Fibroblast of the conjunctiva (primary cell): ENCODE measurements at places on chromosomes 2 and 18.

GRCh38 chr18:23487738-23488570 lies 15.4 kb upstream of the RMC1 start:
- DNase-seq: no peak

DNA sequence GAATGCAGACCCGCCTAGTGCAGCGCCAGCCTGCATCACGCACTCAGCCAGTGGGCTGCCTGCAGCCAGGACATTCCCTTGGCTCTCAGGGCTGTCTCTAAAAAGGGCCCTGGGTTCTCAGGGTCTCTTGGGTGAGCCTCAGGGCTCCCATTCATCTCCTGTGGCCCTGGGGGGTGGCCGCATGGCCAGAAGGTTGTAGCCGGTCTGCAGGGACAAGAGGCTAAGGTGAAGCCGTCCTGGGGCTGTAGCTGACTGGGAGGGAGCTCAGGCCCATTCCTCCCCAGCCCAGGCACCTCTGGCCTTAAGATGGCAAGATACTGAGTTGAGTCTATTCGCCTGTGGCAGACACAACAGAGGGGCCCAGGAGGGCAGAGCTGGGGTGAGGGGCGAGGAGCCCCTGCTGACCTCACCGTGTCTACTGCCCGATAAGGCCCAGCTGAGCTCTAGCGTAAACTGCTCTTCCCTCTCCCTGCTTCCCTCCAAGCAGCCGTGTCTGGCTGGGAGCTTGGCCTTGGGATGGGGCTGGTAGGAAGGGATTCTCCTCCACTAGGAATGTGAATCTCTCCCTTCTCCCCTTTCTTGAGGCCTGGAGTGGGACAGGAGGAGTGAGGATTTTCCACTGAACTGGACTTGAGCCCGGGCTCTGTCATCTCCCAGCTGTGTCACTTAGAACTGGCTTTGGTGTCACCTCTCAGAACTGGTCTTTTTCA lies 37.9 kb downstream of the INHBB start:
- no peak for DNase-seq

DNA sequence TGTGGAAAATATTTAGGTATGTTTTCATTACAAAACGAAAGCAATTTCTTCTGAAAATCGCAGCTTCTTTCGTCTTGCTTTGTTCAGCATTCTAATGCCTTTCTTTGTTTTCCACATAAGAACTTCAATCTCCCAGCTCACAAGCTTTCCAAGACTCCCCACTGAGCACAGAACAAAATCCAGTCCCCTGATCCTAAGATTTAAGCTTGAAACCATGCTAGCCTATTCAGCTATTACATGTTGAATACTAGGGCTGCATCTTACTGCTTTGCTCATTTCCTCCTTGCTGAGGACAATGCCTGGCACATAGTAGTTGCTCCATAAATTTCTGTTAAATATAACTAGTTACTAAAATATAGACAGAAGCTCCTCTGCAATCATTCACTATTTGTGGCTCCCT lies 160.6 kb downstream of the GALNT3 start:
- no peak for DNase-seq

- no peak for DNase-seq
Measured at GRCh38 chr2:101776172-101777043, 78.9 kb downstream of the MAP4K4 start.

DNA sequence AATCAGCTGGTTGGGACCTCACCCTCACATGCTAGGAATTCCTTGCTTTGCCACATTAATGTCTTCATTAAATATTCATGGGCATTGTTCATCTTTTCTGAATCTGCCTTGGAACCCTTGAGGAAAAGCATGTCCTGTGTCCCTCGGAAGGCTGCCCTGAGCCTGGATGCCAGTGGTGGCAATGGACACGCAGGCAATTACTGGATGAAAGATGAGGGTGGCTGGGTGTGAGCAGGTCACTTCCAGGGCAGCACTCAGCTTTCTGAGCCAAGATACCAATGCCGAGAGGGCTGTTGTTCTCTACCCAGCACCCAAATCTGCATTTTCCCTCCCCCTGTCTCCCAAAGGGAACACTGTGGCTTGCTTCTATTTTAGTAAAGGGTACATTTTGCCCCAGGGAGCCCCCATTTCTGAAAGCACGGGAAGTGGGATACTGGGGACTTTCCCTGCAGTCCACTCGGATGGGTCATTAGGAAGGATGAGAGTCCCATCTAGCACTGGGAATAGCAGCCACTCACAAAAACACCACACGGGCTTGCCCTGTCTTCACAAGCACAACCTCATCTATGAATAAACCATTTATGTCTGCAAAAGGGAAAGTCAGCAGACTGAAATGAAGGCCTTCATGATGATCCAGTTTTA lies 234.8 kb downstream of the SOX11 start:
- no peak for DNase-seq

GRCh38 chr2:161415987-161416707 lies at the start of gene TBR1:
Gene TBR1 (plus strand): TSS chr2:161416297. CDS start chr2:161416411, 114 bp downstream.
- no peak for DNase-seq

DNA sequence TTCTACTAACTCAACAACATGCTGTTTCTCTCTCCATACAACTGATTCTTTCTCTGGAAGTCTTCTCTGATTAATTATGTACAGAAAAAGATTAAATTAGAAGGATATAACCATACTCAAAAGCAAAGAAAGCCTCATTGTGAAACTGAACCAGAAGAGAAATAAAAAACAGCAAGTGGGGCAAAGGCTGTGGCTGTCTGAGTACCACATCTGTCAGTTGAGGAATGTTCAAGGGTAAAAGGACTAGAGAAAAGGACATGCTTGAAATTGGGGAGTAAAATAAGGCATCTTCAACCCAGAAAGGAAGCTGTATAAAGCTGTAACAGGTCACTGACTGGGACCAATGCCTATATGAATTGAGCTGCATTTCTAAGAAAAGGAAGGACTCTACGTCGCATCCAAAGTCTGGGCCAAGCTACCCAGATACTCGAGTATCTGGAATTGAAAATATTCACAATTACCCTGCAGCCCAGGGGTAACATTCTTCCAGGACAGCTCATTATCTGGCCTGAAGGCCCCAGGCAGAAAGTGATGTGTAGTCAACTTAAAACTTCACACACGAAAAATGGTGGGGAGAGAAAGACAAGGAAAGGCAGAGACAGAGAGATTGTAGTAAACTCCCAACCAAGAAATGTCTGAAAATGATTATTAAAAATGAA lies 356.0 kb upstream of the GALNT5 start:
- peak; percentile 8 for DNase-seq

- no peak for DNase-seq
Measured at GRCh38 chr2:9081750-9082149, 78.3 kb upstream of the MBOAT2 start.

DNA sequence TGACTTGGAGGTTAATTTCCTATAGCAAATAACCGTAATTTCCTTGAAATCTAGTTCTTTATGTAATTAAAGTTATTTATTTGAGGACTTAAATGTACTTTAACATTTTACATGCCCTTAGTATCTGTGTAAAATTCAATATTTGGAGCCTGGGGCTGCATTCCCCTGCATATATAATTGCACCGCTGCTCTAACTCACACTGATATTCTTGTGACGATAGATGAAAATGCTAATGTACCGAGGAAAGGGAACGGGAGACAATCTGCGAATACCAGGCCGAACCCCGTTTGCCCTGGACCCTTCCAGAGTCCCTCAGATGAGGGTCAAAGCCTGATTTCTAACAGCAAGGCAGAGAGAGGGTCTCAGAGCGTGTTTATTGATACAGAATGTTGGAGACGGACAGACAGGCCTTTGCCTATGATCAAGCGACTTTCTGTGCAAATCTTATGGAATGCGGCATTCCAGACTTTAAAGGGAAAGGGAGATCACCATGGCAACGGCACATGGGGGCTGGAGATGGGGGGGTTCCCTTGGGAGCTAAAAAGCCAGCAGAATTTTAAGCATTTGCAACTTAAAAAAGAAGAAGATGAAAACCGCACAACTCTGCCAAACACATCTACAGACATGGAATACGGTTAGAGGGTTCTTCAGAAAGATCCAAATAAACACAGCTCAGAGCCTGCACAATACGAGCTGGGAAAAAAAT lies 57.6 kb upstream of the TWIST2 start:
- DNase-seq: peak; percentile 26

GRCh38 chr18:34158881-34159690 lies 65.6 kb downstream of the NOL4 start:
- DNase-seq: no peak

- DNase-seq: peak; percentile 16
Measured at GRCh38 chr2:102442967-102443828, 20.2 kb downstream of the IL18RAP start.

GRCh38 chr2:171320208-171320621 lies 113.6 kb downstream of the METTL8 start:
- no peak for DNase-seq

- no peak for DNase-seq
Measured at GRCh38 chr2:69936906-69937305, 22.0 kb downstream of the MXD1 start.

- no peak for DNase-seq
Measured at GRCh38 chr18:27825689-27826088, 351.2 kb downstream of the CDH2 start.

DNA sequence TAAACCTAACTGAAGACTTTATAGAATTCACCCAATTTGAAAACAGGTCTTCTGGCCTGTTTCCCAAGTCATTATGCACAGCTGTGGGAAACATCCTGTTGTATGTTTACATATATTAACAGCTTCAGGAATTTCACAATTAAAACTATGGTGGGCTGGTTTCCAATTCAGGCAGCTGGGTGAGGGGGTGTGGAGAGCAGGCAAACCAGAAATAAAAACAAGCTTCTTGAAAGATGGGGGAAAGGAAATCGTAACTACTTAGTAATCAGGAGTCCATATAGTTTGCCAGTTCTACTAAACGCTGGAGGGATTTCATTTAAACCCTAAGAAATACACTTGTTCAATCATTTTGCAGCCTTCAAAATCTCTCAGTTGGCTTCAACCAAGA lies 22.8 kb downstream of the ATP8B1 start:
- no peak for DNase-seq

DNA sequence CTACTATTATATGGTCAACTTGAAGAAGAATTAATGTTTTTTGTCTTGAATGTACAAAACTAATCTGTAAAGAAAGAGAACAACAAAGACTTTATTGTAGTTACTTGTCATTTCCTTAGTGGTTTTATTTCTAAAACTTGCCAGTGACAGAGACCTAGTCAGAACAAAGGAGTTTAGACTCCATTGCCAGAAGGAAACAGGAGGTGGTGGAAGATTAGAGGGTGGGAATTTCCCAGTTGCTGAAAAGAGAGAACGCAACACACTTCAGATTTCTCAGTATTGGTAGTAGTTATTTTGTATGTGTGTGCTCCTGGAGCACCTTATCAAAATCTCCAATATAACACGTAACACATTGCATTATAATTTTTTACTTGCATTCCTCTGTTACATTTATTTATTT lies 81.4 kb downstream of the CDCA7 start:
- DNase-seq: no peak

- no peak for DNase-seq
Measured at GRCh38 chr2:173793709-173794565, 171.2 kb downstream of the SP3 start.

- DNase-seq: no peak
Measured at GRCh38 chr2:46147626-46148368, 149.4 kb upstream of the EPAS1 start.

DNA sequence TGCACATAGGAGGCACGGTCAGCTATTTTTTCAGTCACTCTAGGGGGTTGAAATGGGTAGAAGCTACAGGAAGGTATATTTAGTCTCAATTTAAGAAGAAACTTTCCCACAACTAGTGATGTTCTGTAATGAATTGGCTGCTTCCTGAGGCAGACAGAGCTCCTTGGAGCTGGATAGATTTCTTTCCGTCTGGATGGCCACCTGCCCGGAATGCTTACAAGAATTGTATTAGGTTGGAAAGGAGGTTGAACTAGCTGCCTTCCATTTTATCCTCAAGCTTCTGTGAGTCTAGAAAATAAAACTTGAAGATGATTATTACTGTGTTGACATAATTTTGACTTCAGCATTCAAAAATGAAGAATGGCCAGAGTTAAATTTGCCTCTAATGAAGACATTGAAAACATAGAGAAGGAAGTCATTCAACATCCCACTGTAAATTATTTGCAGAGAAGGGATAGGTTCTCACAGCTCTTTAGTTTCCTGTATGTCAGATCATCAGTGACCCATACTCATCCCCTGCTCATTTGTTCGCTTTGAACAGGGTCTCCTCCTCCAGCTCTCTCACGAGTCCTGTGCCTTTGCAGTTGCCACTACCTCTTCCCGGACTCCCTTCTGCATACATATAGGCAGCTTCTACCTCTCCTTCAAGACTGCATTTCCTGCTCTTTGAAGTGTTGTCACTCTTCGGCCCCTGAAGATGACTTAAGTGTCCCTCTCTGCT lies 88.8 kb downstream of the CRIM1 start:
- DNase-seq: no peak

DNA sequence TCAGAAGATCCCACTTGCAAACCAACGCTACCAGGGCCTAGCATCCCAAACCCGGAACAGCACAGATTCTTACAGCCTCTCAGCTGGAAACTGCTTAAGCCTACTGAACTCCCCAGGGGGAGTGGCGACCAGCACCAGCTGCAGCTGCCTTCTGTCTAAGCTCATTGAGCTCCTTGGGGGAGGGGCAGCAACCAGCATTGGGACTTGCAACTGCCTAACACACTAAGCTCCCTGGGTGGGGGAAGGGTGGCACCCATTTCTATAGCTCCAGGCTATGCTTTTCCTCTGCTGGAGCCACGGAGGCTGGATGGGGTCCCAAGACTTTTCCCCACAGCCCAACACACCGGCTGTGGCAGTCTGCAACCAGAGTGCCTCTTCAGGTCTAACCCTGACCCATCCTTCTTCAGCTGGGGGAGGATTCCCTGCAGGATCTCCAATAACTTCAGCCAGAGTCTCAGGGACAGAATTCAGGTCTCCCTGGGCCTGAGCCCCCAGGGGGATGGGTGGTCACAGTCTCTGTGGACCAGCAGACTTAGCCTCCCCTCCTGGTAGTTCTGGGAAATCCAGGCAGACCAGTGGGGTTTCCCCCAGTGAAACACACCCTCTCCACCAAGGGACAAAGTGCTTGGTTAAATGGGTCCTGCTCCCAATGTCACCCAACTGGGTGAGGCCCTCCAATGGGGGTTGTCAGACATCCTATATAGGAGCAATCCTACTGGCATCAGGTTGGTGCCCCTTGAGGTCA lies 45.9 kb upstream of the ITGA4 start:
- no peak for DNase-seq

- DNase-seq: no peak
Measured at GRCh38 chr2:96931966-96932365, 54.4 kb downstream of the FAM178B start.

DNA sequence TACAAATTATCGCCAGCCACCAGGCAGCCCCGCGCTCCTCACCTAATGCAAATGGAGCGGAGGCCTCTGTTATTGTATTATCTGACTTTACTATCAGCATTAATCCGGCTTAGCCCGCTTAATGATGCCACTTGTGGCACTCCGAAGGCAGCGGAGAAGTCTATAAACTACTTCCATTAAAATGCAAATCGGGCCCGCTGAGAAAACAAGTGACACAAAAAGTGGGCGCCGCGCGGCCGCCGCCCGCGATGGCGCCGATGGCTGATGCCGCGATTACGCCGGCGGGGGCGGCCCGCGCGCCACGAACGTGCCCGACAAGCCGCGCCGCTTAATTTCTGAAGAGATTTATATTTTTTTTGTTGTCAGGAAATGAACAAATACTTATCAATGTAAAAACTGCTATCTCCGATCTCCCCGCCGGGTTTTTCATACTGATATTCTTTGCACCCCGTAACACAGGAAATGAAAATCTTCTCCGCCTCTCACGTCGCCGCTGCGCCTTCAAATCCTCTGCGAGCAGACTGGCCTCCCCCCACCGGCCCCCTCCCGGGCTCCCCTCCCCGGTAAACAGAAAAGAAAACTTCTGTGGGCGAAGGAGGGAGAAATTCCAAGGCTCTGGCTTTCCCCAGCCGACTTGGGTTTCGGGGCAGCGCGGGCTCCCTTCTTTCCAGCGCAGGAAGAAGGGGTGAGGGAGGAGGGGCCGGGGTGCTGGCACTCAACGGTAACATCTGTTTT lies 221.8 kb downstream of the INSIG2 start:
- DNase-seq: peak; percentile 22
